ENCODE measurements at places on chromosomes 2 and 18.

DNA sequence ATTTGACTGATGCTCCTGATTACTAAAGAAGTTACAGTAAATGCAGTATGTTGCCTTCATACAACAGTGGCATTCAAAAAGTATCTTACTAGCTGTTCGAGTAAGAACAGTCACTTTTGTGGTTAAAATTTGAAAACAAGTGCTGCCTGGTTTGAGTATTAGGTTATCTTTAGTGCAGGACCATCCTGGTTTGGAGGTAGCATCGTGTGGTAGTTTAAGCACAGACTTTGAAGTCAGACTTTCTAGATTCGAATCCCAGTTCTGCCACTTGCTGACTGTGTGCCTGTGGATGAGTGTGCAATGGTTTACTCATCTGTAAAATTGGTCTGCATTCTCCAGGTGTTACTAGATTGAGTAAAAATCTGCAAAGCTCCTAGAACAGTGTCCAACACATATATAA, 96.8 kb downstream of the SGPP2 start:
- DNase-seq = peak; percentile 56

DNA sequence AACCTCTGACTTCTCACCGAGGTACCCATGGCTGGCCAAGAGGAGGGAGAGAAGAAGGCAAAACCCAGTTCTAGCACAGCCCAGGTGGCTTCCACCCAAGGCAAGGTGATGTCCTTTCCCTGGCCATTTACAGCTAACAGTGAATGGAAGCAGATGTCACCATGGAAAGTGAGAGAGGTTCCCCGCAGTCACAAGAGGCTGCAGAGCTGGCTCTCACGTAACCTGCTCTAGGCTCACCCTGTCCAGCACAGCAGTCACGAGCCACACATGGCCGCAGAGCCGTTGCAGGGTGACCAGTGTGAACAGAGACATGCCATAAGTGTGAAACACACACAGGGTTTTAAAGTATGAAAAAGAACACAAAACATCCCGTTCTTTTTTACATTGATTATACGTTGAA, 169.4 kb downstream of the TNS1 start:
- DNase-seq = no peak

DNA sequence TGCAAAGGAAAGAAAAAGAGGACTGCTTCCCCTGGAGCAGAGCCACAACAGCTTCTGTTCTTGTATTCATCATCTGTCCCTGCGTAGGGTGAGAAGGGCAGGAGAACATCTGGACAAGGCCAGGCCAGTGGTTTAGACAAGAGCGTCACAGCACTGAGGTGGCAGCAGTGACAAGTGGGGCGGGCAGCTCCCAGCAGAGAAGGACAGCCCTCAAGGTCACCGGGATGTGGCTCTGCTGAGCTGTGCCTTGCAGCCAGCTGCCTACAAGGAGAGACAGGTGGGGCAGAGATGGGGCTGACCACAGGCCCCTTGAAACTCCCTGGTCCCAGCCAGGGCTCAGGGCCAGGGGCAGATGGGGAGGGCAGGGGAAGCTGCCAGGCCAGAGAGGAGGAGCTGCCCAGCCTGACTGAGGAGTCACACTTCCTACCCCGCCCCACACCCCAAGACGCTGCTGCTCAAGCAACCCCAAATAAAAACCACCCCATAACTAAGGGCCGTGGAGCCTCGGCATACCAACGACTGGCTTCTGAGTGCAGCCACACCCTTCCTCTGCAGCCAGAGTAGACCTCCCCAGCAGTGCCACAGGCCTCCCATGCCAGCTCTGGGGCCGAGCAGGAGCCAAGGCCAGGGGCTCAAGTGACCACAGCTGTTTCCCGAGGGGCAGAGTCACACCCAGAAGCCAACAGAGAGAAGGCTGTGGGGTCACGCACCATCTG, 5.4 kb downstream of the RAB11FIP5 start:
- no peak for DNase-seq

GRCh38 chr2:152486737-152487400, 151.9 kb downstream of the FMNL2 start:
- no peak for DNase-seq

DNA sequence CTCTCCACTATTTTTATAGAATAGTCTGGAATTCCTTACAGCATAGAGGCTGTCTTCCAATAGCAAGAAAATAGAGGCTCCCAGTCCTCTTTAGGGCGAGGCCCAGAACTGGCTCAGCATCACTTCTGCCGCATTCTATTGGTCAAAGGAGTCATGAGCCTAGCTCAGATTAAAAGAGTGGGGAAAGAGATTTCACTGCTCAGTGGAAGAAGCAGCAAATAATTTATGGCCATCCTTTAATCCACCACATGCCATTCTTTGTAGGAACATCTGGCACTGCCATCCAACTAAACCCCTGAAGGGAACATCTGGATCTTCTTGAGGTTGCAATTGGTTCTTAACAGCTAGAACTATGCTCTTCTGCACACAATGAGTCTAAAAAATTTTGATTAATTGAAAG, 43.4 kb upstream of the NEUROD1 start:
- no peak for DNase-seq

GRCh38 chr2:8528863-8529262, 153.0 kb upstream of the ID2 start:
- no peak for DNase-seq

GRCh38 chr18:30991397-30991796, 51.1 kb downstream of the DSC3 start:
- no peak for DNase-seq

- DNase-seq = no peak
Observed at GRCh38 chr2:119248311-119248710, 24.7 kb downstream of the STEAP3 start.

DNA sequence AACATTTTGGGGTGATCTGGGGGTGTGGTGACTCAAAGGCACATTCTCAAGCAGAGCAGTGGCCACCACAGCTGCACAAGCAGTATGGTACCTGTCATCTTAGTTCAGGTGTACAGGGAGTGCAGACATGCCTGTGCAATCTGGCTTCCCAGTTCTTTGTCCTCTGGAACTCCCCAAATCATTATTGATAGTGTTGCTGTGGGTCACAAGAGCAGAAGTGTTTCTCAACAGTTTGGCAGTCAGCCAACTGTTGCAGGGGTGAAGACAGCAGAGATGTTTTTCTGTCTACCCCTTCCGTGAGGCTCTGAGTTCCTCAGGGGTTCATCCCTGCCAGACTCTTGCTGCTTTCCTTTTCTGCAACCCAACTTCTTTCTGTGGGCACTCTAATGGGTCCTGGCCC, 206.5 kb upstream of the ZSWIM2 start:
- DNase-seq = no peak

GRCh38 chr2:194253528-194254259, 1403.3 kb upstream of the SLC39A10 start:
- DNase-seq = no peak

DNA sequence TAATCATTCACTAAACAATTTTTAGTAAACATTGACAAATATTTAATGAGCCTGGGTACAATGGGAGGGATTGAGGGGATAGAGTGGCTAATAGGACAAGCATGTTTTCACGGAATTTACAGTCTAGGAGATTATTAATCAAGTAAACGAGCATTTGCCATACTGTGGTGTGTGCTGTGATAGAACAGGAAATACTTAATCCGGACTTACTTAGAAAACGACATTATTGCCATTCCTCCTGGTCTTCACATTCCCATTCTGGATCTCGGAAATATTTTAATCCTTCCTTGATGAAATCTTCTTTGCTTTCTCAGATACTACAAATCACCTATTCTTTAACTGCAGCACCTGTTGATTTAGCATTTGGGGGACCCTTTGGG, 905 bp downstream of the TTLL4 start:
- no peak for DNase-seq

DNA sequence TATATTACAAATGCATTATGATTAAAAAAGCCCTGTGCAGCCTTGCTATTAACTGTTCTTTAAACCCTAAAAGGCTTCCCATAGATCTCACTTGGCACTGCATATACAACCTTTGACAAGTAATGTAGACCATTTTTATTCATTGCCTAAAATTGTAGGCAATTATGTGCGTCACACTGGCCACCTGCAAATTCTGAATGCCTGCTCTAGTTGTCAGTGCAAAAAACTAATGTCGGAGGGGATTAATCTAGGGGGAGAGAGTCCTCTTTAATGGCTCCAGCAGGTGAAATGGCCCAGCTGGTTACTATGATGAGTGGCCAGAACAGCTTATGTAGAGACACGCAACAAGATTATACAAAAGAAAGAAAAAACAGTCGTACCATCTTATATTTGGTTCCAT, 123.2 kb downstream of the OLA1 start:
- no peak for DNase-seq

GRCh38 chr2:82233806-82234205, 1929.3 kb upstream of the LRRTM1 start:
- DNase-seq = no peak

DNA sequence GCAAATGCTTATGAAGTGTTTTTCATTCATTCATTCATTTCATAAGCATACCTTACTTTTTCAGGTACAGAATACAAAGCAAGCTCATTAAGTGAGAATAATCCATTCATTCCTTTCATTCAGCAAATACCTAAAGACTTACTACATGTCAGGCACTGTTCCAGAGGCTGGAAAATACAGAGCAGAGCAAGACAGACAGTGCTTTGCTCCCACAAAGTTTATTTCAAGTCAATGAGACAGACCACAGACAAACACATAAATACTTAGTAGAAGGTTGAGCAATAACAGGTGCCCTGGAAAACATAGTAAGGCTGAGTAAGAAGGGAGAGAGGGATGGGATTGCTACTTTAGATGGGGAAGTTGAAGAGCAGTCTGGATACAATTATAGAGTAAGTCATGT, 309.8 kb downstream of the C1D start:
- DNase-seq = no peak

GRCh38 chr18:40789286-40789685, 1165.7 kb upstream of the PIK3C3 start:
- DNase-seq = no peak

DNA sequence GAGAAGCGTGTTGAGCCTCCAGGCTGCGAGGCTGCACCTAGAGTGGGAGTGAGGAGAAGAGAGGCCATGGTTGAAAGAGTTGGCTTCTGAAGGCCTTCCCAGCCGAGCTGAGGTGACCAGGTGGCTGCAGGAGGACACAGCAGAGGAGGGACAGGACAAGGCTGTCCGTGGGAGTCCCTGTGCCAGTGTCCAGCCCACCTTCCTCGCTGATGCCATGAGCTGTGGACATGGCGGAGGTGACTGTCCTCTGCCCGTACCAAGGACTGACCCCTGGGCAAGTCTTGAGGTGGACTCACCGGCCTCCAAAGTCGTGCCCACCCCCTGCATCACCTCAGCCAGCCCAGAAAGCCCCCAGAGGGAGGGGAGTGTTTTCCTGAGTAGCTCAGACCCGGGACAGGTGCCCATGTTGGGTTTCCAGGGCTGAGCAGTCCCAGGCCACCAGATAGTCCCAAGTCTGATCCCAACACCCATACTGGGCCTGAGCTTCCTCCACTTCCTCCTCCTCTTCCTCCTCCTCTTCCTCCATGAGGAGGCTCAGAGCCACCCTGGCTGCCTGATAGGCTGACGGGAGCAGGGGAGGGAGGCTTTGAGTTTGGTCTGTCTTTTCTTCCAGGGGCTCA, 43.0 kb upstream of the FOSL2 start:
- no peak for DNase-seq

DNA sequence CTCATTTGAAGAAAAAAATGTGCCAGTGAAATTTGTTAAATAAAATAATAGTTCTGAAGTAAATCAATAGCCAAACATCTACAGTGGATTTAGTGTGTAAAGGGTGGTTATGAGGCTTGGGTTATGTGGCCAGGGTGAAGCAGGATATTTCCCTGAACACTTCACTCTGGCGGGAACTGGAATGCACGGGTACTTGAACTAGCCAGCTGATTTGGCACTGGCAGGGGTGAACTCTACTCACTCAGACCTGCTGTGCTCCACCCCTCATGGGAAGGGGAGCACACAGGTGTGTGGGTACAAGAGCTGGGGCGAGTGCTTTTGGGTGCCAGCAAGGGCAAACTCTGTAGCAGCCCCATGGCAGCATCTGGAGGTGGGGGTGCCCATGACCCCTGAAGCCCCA, 278.2 kb downstream of the CALCRL start:
- DNase-seq = no peak

DNA sequence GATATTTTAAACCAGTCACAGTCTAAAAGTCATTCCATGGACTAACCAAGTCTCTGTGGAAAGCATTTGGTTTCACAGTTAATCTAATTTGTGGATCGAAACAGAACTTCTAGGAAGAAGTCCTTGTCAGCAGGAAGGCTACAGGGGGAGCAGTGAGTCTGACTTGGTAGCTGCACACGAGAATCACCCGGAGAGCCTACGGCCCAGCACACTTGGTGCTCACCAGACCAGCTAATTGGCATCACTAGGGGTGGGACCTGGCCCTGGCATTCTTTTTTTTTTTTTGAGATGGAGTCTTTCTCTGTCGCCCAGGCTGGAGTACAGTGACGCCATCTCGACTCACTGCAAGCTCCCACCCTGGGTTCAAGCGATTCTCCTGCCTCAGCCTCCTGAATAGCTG, 97.7 kb downstream of the ZNF532 start:
- DNase-seq = no peak

DNA sequence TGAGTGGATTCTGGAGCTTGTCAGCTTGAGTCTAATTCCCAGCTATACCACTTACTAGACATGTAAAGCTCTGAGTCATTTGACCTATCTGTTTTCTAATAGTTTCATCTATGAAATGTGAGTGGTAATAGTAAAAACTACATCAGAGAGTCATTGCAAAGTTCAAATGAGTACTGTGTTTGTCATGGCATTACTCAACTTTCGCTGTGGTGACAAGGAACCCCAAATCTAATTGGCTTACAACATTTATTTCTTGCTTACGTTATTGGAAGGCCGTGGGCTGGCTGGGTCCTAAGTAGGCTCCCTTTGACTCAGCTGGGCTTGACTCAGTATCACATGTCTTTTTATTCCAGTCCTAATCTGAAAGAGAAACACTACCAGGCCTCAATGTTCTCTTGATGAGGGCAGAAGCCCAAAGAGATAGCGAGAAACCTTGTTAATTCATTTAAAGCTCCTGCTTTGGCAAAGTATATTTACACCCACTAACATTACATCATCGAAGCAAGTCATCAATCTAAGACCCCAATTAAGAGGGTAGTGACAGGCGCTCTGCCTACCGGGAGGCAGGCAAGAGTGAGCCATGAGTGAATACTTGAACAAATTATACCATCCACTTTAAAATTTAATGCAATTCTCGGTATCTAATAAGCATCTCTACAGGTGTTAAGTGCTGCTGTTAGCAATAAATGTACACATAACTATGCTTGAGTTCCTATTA, 431.8 kb upstream of the SPHKAP start:
- DNase-seq = peak; percentile 39
